ENCODE measurements at places on chromosomes 2 and 18.

GRCh38 chr2:240095556-240096523 lies 40.3 kb downstream of the COPS9 start:
- DNase-seq: no peak

DNA sequence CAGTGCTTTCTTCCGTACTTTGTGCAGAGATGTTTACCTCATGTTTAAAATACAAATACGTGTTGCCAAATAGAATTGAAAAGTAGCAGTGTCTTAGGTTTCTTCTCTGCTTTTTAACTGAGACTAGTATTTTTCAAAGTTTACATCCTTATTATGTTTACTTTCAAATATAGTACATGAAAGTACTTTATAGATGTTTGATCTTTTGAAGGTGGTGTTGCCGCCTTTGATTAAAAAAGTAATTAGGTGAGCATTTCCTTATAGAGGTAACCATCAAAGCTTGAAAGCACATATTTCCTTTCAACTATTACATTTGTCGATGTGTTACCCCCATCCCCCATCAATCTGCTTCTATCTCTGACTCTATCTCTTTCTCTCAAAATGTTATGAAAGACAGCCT lies 87.0 kb downstream of the CERS6 start:
- DNase-seq: no peak

GRCh38 chr2:19890104-19890503 lies 11.7 kb downstream of the TTC32 start:
- no peak for DNase-seq

DNA sequence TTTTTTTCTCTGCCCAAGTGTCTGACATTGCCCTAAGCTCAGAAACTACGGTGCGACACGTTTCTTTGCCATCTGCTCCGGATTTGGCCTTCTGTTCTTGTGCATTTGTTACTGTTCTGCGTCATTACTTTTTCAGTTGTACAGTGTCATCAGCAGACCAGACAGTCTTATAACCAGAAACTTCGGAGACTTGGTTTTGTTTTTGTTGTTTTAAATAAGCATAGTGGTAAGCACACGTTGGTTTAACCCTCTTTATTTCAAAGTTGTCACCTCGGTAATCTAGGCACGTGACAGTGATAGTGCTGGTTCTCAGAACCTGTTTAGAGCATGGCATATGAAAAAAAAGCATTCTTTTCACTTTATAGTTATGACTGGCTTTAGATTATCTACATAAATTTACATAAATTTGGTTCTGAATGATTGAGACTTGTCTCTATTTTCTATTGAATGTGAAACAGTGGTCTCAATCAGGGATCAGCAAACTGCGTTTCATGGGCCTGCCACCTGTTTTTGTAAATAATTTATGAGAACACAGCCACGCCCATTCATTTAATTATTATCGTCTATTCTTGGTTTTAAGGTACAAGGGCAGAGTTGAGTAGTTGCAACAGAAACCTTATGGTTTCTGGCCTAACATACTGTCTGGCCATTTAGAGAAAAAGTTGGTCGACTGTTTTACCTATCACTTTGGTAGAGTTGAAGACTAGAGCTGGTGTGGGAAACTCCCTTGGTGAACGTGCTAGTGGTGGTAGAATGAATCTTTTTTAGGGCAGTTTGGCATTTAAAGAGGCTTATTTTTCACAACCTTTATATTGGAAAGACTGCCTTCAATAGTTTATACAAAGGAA lies 106.5 kb downstream of the ZNF532 start:
- no peak for DNase-seq

DNA sequence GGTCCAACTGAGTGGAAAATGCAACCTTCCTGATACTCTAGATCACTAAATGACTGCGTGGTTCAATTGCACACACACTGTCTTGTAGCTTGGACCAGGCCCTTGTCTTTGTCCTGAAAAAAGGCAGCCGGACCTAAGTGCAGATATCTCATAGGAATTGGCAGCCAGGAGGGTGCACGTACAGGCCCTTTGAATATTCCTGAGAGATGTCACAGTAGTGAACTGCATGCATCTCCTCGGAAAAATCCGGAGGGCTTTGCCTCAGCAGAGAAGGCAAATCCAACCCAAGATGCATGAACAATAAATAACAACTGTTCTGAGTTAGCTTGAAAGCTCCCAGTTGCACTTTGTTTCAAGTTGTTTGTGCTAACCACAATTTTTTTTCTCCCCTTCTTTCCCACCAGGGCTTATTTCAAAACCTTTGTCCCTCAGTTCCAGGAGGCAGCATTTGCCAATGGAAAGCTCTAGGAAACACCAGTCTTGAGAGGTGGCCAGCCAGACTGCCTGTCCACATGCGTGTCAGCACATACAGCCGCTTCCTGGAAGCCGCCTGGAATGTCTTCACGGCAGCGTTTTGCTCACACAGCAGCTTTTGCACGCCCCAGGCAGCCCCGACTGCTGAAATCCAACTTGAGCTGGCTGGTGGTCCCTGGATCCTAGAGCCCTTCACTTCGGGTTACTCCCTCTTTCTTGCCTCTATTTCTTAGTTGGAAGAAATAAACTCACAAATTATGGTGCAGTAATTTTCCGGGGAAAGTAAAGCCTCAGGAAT lies 54.4 kb upstream of the FOSL2 start:
- DNase-seq: no peak

- DNase-seq: no peak
These were observed 297.8 kb upstream of the TFPI start for GRCh38 chr2:187851955-187852561.

- no peak for DNase-seq
These were observed 18.2 kb downstream of the KIDINS220 start for GRCh38 chr2:8819194-8819593.

- DNase-seq: no peak
These were observed 1.4 kb downstream of the ALPI start for GRCh38 chr2:232457121-232458011.

- DNase-seq: no peak
These were observed 530.6 kb downstream of the CCDC85A start for GRCh38 chr2:56714400-56714799.

DNA sequence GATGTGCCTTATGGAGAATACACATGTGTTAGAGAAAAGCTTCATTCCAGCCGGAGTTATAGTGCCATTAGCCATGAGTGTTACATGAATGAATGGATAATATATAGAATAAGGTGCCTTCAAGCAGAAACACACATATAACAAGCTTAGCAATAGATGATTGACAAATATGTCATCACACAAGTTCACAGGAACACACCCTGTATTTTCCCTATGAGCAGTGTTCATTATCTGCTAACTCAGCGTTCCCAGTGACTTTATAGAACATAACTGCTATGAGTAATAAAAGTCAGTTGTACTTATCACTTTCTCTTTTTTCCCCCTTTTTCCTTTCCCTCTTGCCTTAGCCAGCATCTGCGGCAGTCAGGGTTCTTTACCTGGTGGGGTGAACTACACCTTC lies 65.1 kb downstream of the TIMM21 start:
- DNase-seq: no peak

GRCh38 chr2:237696461-237696860 lies 69.1 kb downstream of the LRRFIP1 start:
- no peak for DNase-seq

GRCh38 chr2:240557808-240558207 lies at the start of gene ANKMY1:
Gene ANKMY1, minus strand, starts transcription at chr2:240557988. Its CDS starts 653 bp downstream, at chr2:240557335.
- peak; percentile 55 for DNase-seq

GRCh38 chr2:235934059-235934773 lies 234.0 kb downstream of the GBX2 start:
- no peak for DNase-seq

DNA sequence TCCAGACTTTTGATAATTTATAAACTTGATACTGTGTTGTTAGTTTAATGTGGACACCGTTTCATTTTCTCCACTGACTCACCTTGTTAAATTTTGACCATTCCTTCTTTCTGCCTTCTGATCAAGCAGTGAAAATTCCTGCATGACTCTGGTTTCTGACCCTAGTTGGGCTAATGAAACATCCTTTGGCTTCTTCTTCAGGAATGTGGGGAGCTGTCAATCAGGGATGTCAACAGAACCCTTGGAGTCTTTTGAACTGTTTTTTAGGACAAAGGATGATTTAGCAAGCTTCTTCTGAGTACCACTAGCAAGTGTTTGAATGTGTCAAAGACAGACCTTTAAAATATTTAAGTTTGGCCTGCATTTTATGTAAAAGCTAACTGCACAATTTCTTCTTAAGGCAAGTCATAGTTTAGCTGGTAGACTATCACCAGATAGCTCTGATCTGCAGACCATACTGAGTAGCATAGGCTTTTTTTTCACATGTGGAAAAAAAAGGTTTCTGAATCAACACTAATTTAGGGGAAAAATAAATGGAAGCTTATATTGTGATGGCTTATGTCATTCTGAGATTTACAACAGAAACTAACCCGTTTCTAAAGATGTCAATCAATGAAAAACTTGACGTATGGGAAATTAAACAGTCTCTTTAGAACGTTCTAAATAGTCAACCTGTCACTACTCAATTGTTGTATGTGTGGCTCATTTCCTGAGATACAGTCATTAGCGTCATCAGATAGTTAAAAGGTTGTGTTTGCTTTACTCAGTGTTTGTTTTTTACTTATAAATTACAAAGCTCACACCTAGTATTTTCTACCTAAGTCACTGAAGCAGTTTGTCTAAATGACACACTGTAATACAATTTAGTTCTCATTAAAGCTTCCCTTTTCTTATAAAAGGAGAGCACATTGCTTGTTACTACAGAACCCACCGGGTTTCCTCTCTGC lies 311.4 kb downstream of the PTPRM start:
- no peak for DNase-seq

GRCh38 chr2:45833301-45833967 lies 182.0 kb downstream of the PRKCE start:
- no peak for DNase-seq

GRCh38 chr2:98764499-98764898 lies 33.6 kb upstream of the MGAT4A start:
- DNase-seq: no peak

DNA sequence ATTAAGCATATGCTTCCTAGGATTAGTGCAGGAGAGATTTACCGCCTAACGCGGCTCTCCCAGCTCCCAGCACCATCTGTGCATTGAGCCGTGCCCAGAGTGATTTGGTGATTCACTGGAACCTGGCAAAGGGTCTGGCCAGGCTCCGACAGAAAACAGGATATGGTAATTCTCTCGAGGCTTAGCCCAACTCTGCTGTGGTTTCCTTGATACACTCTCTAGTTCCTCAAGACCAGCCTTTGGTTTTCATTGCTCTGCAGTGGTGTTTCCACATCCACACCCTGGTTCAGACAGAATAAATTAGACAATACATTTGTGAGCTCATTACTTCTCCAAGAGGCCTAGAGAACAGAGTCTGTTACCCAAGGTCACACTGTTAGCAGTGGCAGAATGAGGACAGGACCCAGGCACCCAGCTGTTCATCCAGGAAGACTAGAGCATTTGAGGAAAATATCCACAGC lies 23.0 kb upstream of the SMAD2 start:
- DNase-seq: no peak

- no peak for DNase-seq
These were observed 172.8 kb downstream of the VAPA start for GRCh38 chr18:10086458-10087210.

GRCh38 chr2:240793313-240794177 lies 26.5 kb downstream of the KIF1A start:
- no peak for DNase-seq

All from activated T-cell treated with anti-CD3 and anti-CD28 coated beads for 1 hour (primary cell).